Anterior cingulate cortex (tissue), 58 donors: ENCODE measurements at places on chromosomes 12 and 14.

DNA sequence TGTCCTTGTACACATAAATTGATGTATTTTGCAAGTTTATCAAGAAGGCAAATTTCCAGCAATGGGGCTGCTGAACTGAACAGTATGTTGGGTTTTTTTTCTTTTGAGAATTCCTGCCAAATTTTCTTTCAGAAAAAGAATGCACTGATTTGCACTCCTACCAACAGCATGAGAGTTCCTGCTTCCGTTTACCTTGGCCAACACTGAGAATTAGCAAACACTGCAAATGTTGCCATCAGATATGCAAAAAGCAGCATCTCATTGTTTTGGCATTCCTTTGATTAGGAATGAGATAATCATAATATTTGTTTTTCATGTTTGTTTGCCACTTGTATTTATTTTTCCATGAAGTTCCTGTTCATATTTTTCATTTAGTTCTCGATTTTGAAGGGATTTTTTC is 82.4 kb downstream of the RTN1 start:
- no peak for DNase-seq

- no peak for DNase-seq
These were observed 8.0 kb upstream of the KRT8 start for GRCh38 chr12:52912711-52913430.

DNA sequence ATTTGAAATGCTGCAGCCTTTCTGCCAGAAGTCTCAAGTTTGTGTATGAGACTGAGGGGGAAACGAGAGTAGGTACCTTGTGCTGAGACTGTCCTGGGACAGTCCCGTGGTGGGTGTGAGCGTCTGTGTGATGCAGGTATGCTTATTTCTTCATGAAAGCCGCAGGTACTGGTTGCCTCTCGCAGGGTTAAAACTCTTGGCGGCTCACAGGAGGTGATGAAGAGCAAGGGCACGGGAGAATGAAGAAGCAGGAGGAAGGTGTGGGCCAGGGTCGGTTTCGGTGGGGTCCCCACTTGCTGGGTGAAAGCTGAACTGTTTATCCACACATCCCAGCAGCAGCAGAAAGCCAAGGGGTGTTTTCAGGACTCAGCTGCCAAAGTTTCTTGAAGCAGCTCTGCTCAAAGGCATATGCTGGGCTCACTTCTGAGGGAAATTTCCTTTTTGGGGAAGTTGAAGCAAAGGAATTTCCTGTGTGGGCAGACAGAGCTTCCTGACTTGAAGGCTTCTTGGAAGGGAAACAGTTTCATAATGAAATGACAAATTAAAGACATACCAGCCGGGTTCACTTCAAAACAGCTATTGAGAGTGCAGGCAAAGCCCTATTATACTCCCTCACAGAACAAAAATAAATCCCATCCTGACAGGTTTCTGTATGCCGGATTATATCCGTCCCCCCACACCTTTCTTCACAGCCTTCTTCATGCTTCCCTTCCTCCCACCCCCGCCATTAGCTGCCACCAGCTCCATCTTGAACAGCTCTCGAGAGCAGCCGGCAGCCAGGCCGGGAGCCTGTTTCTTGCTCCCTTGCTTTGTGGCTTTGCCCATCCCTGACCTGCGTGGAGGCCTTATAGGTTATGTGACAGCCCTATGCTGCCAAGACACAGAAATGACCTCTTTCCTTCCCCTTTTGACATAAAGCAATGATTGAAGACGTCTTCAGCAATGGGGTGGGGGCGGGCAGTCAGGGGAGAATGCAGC is 116.6 kb downstream of the ETV6 start:
- DNase-seq: no peak

- no peak for DNase-seq
These were observed 353.2 kb downstream of the ZFP36L1 start for GRCh38 chr14:68439676-68440075.

DNA sequence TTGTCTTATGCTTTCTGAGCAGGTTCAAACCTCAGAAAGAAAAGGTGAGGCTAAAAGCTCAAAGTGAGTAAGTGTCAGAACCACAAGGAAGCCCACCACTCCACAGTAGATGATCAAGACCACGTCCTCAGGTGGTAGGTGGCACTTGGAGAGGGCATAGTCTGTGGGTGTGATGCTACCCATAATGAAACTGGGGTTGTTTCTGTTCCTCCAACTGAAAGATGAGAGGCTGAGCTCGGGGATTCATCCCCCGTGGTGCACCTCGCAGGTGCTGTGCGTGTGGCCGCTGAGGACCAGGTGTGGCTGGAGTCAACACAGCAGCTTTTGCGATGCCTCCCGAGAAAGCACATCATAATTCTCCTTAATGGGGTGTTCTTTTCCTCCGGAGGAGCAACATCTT is 285.7 kb downstream of the TTC8 start:
- no peak for DNase-seq

GRCh38 chr14:24721775-24722174 is 87.8 kb upstream of the GZMB start:
- DNase-seq: no peak

- DNase-seq: no peak
These were observed 7.8 kb upstream of the EP400 start for GRCh38 chr12:131941987-131942341.

DNA sequence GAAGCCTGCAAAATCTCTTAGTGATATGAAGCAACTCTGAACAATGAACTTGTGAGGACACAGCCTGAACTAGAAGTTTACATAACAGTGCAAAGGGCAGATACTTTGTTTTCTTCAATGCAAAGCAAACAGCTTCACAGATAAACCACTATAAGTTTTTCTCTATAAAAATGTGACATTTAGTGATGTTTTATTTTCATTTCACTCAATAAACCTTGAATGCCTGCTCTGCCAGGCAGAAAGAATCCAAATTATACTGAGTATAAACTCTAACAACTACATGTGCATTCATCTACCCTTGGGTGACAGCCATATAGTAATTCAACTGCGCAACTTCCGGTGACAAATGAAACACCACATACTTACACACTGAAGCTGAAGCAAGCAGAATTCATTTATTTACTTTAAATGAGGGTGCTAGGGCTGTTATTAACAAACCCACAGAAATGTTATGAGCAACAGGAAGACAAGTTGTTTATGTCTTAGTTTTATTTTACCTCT is 10.3 kb downstream of the DCP1B start:
- DNase-seq: no peak

DNA sequence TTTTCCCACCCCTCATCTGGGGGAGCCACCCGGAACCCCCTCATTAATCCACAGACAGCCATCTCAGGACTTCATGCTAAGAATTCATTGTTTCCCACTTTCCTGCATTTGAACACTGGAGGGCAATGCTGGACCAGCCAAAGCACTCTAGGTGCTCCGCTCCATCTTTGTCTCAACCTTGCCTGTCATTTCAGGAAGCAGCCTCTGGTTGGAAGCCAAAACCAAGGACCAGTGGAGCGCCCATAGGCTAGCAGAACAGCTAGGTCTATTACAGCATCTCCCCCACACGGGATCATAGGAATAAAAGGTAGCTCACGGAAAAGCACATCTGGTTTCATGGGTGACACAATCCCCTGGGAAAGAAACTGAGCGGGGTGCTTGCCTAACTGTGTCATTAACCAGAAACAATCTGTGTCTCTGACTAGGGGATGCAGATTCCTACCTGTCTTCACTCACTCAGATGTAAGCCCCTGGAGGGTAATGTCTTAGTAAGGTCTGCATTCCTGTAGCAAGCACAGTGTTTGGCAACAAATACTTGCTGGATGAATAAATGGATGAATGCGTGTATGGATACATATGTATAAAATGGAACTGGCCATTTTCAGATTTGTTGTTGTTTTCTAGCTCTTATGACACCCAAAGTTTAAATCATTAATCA is 197.0 kb downstream of the DAD1 start:
- peak; percentile 49 for DNase-seq

- DNase-seq: peak; percentile 61
These were observed at the start of gene CKAP4 for GRCh38 chr12:106247674-106248311. Gene CKAP4, minus strand, starts transcription at chr12:106248020. Its CDS starts 169 bp downstream, at chr12:106247851.

DNA sequence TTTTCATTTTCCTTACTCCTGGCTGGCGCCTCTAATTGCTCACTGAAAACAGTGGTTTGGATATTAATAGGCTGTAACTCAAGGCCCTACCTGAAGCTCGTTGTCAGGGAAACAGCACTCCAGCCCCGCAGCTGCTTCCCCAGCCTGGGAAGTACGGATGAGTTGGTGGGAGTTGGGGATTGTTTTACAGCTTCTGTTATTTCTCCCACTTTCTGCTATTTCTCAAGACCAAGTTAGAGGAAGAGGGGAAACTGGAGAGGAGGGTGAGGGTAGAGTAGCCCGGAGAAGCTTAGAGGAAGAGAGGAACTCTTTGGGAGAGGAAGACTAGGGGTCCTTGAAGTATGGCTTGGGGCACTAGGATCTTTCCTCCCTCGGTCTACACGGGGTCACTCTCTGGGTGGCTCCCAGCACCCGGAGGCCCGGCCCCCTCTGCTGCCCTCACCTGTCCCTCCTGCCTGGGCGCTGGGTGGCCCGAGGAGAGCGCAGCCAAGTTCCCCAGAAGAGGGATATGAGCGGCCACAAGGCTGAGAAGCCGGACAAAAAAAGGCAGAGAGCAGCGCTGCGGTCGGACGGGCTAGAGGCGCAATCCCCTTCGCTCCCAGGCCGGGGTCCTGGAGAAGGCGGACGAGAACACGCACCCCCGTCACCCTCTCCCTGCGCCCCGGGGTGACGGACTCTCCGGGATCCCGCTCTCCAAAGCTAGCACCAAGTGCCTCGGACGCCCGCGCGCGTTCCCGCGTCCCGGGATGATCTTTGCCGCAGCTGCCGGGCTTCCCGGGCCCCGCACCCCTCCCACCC is 671 bp downstream of the SPTB start:
- no peak for DNase-seq

DNA sequence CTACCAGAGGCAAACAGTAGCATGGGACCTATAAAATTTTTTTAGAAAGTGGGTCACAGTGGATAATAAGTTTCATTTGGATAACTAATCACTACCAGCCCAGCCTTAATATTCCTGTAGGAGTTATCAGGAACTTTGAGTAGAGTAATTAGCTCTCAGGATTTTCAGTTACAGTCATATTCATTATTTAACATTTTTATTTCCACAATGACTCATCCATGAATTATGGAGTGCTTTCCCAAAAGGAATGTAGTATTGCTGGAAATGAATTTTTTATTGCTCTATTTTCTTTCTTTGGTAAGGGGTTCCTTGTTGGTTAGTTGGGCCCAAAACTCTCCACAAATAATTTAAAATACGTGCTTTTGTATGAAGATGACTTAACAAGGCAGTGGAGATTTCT is 53.7 kb downstream of the ERC1 start:
- DNase-seq: no peak

DNA sequence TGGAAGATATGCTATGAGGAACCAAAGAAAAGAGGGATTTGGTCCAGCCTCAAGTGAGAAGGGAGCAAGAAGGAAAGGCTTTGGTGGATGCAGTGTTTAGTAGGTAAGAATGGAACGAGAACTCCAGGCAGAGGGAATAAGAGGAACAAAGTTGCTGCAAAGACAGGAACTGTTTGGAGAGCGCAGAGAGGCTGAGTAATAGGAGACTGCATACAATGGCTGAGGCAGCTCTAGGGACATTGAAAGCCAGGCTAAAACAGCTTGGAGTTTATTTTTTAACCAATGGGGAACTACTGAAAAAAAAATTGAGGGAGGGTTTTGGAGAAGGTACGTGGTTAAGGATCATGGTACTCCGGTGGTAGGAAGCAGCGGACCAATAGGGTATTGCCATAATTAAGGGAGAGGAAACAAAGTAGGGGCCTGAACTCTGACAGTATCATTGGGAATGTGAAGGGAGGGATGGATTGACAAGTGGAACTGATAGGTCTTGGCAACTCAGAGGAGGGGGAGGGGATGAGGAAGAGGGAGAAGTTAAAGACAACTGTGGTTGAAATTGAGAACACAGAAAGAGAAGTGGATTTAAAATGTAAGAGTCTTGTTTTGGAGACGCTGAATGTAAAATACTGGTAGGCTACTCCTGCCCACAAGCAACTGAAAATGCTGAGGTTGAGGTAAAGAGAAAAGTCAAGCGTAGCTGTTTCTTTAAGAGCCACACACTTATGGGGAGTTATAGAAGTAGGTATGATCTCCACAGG is 4.8 kb downstream of the ASCL4 start:
- no peak for DNase-seq

GRCh38 chr14:72420749-72421474 is 473.0 kb downstream of the DPF3 start:
- DNase-seq: peak; percentile 11

- DNase-seq: no peak
These were observed 58.9 kb downstream of the DAD1 start for GRCh38 chr14:22530127-22530526.

GRCh38 chr14:22929104-22929960 is at the start of gene PRMT5:
Gene PRMT5, minus strand, starts transcription at chr14:22929376. Its CDS starts 15 bp downstream, at chr14:22929361.
- peak; percentile 97 for DNase-seq

- DNase-seq: peak; percentile 20
These were observed 26.8 kb upstream of the PEX5 start for GRCh38 chr12:7162691-7163114.

DNA sequence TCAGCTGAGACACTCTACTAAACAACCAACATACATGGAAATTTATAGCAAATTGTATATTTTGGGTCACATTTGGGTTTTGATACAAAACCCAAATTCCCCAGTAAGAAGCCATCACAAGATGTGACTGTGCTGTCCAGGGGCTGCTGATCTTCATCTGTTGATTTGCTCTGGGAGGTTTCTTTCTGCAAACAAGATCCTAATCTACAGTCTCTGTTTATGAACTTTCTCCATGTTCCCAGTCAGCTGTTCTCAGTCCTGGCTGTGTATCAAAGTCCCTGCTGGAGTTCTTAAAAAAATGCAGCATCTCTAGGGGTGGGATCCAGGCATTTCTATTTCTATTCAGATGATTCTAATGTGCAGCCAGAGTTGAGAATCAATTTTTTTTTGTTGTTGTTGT is 85.1 kb downstream of the ATP23 start:
- DNase-seq: no peak

- DNase-seq: no peak
These were observed 94.0 kb upstream of the RMST start for GRCh38 chr12:97368462-97369163.

- DNase-seq: no peak
These were observed 82.0 kb upstream of the PTHLH start for GRCh38 chr12:28054583-28054982.

GRCh38 chr14:64973026-64973442 is 898 bp upstream of the RAB15 start:
- DNase-seq: no peak

DNA sequence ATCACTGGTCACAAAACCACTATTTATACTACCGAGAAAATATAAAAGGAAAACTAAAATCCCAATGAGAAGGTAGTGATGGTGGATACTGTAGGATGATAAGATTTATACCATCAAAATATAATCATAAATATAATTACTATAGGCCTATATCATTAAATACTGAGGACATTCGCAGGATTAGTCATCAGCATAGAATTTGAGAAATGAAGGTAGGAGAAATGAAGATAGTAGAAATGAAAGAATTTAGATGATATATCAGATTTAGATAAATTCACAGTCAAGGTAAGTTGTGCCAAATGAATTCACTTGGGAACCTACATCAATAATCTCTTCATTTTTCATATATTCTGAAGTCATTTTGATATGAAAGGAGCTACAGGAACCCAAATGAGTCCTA is 82.8 kb downstream of the DAAM1 start:
- DNase-seq: no peak

GRCh38 chr12:56104815-56105608 is 653 bp downstream of the PA2G4 start:
- DNase-seq: no peak
